ENCODE measurements at places on chromosomes 1 and 21. TPM values are rescaled to one million over a fixed set of nuclear protein-coding genes. Genes with fewer than 3 reads are reported as not detected.

OR10J1 gene
- polyA plus RNA-seq, result 0.05 TPM

CRABP2 gene
- polyA plus RNA-seq, result 119 TPM

SELENBP1 gene
- 174 TPM for polyA plus RNA-seq

GBP5 gene
- polyA plus RNA-seq, result 1.7 TPM

OR2T29 gene
- polyA plus RNA-seq, result not detected

CYP4X1 gene
- polyA plus RNA-seq, result 4.7 TPM

TBX19 gene
- 4.4 TPM for polyA plus RNA-seq

RAB3B gene
- polyA plus RNA-seq, result 0.24 TPM

TOE1 gene
- 13.7 TPM for polyA plus RNA-seq

LDLRAD1 gene
- polyA plus RNA-seq, result 2.6 TPM

CHTOP gene
- 110 TPM for polyA plus RNA-seq

COL6A2 gene
- polyA plus RNA-seq, result 514 TPM

ADORA3 gene
- 0.49 TPM for polyA plus RNA-seq

FCGR1A gene
- polyA plus RNA-seq, result 1.7 TPM

- no peak for DNase-seq
Observed at GRCh38 chr1:94974824-94975223, 47.9 kb upstream of the CNN3 start.

GRCh38 chr1:202692959-202693555 is 17.2 kb downstream of the SYT2 start:
- DNase-seq, result peak; percentile 69

GRCh38 chr1:156877433-156878170 is 15.9 kb upstream of the PEAR1 start:
- no peak for DNase-seq

GRCh38 chr1:44222397-44223186 is 9.3 kb downstream of the DMAP1 start:
- DNase-seq, result no peak

DNA sequence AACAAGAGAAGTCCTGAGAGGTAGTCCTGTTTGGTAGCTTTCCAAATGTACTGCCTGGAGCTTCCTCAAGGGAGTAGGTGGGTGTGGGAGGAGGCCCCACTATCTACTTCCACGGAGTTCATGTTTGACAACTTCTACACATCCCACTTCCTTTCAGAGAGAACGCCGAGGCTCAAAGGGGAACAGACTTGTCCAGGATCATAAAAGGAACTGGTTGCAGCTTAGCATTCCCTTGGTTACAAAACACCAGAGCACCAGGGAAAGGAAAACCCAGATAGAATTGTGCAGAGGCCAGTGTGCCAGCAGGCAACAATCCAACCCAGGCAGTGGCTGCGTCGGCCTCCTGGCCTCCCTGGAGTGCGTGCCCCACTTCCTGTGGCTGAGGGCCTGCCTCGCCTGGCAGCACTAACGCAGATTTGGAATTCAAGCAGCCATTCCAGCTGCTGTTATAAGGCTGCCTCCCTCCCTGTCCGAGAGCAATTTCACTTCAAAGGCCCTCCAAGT is 4.2 kb upstream of the RAP1GAP start:
- no peak for DNase-seq

- DNase-seq, result no peak
Observed at GRCh38 chr1:11294951-11295350, 22.0 kb downstream of the UBIAD1 start.

GRCh38 chr1:62794053-62794452 is 10.1 kb downstream of the ATG4C start:
- DNase-seq, result no peak

- DNase-seq, result no peak
Observed at GRCh38 chr1:16072616-16073484, 601 bp downstream of the FAM131C start.

DNA sequence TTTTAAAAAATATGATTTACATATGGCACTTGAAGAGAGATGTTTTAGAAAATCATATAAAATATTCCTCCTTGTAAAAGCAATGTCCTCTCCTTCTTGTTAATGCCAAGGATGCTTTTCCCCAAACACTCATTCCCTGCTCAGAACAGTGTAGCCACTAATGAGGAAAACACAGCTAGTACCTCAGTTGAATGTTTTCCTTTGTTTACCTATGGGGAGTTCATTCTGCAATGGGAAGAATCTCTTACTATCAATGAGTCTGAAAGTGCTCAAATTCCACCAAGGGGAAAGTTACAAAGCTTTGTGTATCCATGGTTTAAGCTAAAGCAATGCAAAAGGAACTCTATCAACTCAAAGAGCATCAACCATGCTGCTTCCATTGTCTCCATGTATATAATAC is 221.9 kb upstream of the ADGRL2 start:
- DNase-seq, result no peak

DNA sequence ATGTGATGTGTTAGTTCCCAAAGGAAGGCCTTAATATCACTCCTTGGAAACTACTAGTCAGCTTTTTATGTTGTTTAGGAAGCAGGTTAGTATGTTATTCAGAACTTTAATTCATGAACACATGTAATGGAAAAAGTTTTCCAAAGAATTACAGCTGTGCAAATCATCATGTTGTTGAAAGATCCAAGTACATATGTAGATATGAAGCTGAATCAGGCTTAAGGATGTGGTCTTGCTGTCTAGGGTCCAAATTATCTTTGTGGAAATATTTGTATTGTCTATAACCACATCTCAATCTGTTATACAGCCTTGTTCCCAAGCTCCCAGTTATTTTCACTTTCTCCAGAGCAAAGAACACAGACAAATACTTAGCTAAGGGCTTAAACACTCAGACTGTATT is 231.6 kb downstream of the TPR start:
- DNase-seq, result no peak

- no peak for DNase-seq
Observed at GRCh38 chr1:234315091-234315541, 58.1 kb upstream of the COA6 start.

GRCh38 chr1:194616835-194617234 is 1430.4 kb upstream of the B3GALT2 start:
- DNase-seq, result no peak

GRCh38 chr1:193589597-193590040 is 403.2 kb upstream of the B3GALT2 start:
- DNase-seq, result peak; percentile 66

- DNase-seq, result no peak
Observed at GRCh38 chr1:219398815-219399396, 214.0 kb downstream of the ZC3H11B start.

DNA sequence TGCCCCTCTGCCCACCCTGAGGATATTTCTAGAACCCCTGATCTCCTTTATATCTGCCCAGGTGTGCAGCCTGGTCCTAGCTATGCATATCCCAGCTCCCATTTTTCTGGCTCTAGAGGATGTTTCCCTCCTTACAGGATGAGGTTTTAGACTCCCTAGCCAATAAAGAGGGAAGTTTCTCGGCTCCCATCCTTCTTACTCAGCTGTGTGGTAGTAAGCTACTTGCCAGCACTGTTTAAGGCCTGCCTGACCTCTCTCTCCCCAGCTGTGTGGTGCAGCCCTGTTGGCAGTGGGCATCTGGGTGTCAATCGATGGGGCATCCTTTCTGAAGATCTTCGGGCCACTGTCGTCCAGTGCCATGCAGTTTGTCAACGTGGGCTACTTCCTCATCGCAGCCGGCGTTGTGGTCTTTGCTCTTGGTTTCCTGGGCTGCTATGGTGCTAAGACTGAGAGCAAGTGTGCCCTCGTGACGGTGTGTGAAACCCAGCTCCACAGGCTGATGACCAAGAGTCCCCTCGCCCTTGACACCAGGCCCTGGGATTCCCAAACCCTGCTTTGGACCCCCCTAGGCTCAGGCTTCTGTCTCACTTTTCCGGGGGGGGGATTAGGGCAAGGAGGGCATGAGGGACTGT is 7.8 kb upstream of the P3R3URF start:
- no peak for DNase-seq

DNA sequence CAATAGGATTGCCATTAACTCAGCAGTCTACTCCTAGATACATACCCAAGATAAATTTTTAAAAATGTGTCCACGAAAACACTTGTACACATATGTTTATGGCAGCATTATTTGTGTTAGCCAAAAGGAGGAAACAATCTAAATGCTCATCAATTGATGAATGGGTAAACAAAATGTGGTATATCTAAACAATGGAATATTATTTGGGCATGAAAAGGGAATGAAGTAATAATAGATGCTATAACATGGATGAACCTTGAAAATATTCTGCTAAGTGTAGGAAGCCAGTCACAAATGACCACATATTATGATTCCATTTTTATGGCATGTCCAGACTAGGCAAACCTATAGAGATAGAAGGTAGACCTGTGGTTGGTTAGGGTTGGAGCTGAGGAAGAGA is 34.3 kb downstream of the CFHR5 start:
- DNase-seq, result no peak

DNA sequence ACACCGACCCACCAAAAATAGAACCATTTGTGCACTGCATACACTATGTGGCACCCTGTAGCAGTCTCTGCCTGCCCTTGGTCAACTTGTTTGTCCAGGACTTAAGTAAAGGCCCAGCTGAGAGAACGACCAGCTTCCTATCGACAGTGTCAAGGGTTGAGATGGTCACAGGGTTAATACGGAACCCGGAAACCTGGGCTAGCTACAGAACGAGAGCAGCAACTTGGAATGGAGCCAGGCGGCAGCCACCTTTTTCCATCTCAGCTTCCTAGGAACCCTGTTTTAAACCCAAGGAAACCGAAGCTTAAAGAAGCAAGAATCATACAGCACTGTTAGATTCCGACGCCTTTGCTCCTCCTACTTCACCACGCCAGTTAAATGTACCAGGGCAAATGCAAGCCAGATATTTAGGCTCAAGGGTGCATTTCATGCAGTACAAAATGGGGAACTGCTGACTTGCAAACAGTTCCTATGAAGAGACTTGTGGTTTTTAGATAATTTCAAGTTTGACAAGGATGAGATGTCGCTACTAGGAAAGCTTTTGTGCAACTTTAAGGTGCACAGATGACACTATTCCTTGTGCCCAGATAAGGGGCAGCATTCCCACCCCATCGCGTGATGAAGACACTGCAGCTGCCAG is 35.5 kb downstream of the SLC66A1 start:
- no peak for DNase-seq

GRCh38 chr1:4408380-4408779 is 246.0 kb upstream of the AJAP1 start:
- no peak for DNase-seq

DNA sequence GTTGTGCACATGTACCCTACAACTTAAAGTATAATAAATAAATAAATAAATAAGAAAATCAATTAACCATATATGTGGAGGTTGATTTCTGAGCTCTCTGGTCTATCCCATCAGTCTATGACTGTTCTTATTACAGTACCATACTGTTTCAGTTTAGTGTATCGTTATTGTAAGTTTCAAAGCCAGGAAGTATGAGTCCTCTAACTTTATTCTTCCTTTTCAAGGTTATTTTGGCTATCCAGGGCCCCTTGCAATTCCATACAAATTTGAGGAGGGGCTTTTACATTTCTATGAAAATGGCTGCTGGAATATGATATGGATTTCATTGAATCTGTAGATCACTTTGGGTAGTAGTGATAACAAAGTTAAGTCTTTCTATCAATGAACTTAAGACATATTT is 96.9 kb upstream of the BCL9 start:
- DNase-seq, result no peak

DNA sequence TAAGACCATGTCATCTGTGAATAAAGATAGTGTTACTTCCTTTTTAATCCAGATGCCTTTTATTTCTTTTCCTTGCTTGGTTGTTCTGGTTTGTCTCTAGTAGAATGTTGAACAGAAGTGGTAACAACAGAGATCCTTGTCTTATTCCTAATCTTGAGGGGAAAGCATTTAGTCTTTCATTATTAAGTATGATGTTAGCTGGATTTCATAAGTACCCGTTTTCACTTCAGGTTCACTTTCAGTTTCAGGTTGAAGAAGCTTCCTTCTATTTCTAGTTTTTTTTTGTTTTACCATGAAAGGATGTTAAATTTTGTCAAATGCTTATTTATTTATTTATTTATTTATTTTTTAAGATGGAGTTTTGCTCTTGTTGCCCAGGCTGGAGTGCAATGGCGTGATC is 22.3 kb upstream of the AGPAT3 start:
- DNase-seq, result no peak

DNA sequence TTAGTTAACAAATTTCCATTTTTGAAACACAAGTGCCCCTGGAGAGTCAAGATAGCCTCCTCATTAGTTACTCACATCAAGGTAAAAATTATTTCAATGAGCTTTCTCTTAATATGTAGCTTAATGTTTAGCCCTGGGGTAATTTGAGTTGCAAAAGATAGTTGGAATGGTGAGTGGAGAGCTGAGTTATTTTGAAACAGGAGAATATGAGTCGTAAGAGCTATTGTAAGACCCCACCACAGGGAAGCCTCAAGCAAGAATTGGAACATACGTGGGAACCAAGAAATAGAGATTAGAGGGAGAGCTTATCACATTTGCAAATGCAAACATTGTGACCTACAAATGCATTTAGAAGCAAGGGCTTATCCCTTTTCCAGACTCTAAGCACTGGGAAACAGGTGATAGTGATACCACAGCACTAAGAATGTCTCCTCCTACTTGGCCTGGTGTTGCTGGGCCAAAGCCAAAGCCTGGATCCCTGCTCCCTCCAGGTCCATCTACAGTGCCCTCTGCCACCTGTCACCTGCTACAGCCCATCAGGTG is 635.1 kb downstream of the PTPRC start:
- no peak for DNase-seq

- DNase-seq, result no peak
Observed at GRCh38 chr1:42043182-42043581, 110.0 kb upstream of the GUCA2B start.

GRCh38 chr1:167231873-167232450 is 11.3 kb downstream of the POU2F1 start:
- no peak for DNase-seq

DNA sequence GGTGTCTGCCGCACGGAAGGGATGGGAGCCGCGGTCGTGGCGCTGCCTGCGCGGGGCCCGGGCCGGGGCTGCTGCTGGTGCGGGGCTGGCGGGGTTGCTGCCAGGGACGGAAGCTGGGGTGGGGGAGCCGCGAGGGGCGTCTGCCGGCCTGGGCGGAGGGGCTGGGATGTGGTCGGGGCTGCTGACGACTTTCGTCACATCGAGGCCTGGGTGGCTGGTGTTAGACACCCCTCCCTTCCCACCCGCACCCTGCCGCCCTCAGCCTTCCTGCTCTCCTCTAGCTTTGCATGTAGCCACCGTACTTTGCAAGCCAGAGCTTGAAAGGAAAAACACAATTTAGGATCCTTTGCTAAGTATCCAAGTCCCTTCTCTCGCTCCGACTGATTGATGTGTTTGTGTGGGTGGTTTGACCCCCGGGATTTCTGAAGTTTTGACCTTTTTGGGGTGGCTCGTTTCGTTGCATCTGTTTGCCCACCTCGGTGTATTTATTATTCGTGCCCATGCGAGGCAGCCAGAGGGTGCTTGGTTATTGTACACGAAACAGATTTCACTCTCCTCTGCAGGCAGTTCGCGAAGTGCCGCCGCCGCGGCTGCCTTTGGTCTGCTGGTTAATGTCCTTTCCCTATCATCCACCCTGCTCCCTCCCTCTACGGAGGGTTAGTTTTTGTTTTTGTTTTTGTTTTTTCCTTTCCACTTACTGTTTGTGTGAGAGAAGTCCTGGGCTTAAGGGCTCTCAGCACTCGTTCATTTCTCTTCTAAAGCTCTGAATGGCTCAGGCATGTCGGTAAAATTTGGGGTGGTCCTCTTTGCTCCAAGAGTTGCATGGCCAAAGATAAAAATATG is 868 bp downstream of the C1orf21 start:
- peak; percentile 35 for DNase-seq
